ENCODE measurements at places on chromosomes 12 and 14.

- no peak for DNase-seq
These were observed 379.0 kb downstream of the CCER1 start for GRCh38 chr12:90575995-90576394.

GRCh38 chr12:90854136-90854689, 100.8 kb downstream of the CCER1 start:
- DNase-seq, result no peak

- DNase-seq, result no peak
These were observed 19.5 kb downstream of the ARL6IP4 start for GRCh38 chr12:122999986-123000420.

- DNase-seq, result no peak
These were observed 5.1 kb downstream of the P3H3 start for GRCh38 chr12:6833189-6833890.

GRCh38 chr14:96400495-96400894, 8.6 kb downstream of the AK7 start:
- DNase-seq, result no peak

GRCh38 chr12:118884226-118884625, 97.1 kb upstream of the SRRM4 start:
- DNase-seq, result no peak

- DNase-seq, result no peak
These were observed 7.5 kb downstream of the ITPR2 start for GRCh38 chr12:26825459-26826016.

GRCh38 chr14:75977582-75977943, 4.2 kb downstream of the TGFB3 start:
- no peak for DNase-seq

GRCh38 chr14:87615047-87615446, 377.9 kb downstream of the GALC start:
- DNase-seq, result no peak

- DNase-seq, result no peak
These were observed 19.3 kb upstream of the MDM2 start for GRCh38 chr12:68788554-68789143.

GRCh38 chr12:103851127-103851526, 10.1 kb upstream of the NT5DC3 start:
- DNase-seq, result no peak

DNA sequence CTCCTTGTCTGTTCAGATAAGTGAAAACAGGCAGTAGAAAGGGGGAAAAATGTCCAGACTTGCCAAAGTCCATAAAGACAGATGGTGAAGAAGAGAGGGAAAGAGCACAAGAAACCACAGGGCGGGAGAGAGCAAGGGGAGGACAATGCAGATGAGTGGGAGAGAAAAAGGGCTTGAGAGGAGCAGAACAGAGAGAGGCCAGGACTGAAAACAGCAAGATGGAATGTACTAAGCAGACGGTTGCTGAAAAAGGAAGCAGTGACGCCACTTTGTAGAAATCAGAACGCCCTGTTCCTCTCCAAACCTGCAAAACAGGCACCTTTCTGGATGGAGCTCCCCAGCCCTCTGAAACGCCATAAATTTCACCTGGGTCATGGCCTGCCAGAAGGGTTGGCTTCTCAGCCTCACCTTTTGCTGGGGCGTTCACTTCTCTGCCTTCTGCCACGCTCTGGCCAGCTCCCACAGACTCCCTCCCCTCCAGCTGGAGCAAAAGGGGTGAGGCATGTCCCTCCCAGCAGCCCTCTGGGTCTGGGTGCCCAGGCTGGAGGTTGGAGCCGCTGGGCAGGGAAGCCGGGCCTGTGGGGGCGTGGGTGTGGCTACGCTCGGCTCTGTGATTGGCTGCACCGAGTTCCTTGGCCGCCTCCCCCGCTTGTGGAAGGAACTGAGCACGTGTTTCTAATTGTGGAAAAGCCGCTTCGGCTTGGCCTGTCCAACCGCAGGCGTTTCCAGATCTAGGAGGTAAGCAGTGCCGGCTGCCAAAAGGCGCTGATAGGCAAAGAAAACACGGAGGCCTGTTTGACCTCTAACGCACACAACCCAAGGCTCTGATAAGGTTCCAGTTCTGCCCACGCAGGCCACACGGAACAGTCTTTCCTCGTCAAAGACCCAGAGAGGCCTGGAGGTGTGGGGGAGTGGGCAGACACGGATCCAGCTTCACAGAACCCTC, 29.3 kb downstream of the SLC7A8 start:
- no peak for DNase-seq

DNA sequence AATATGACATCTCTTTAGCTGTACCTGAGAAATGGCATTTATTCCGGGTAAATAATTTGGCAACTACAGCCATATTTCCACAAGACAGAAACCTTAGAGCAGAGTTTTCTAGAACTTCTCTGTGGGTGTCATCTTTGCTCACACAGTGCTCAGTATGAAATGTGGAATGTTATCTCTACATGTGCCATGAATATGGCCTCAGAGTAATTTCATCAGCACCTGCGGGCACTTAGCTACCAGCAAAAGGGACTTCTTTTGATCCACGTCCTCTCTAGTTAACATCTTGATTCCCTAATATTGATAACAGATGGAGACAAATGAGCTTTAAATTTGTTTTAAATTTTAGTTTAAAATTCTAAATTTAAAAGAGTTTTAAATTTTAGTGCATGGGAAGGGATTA, 2.9 kb upstream of the ATG14 start:
- DNase-seq, result no peak

DNA sequence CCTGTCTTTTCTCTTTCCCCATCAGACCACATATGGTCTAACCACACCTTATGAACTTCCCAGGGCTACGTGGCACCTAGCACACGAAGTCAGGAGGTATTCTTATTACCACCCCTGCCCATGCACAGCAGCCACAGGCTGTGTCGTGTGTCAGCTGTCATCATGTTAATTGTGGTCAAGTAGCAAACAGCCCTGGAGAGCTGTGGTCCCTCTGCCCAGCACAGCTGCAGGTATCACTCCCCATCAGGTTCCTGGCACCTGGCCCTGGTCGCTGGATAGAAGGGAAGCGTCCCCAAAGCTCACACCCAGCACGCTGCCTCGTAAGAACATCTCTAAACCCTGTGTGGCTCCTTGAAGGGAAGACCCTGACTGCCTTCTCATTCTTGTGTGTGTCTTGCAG, 45.4 kb downstream of the CLMN start:
- no peak for DNase-seq

DNA sequence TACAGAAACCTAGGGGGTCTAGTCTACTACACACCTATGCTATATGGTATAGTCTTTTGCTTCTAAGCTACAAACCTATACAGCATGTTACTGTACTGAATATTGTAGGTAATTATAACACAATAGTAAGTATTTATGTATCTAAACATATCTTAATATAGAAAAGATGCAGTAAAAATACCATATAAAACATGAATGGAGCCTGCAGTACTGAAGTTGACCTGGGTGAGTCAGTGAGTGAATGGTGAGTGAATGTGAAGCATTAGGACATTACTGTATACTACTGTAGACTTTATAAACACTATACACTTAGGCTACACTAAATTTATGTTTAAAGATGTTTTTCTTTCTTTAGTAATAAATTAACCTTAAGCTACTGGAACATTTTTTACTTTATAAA, 13.1 kb upstream of the ABCD2 start:
- no peak for DNase-seq

GRCh38 chr12:123094349-123095077, 56.4 kb downstream of the PITPNM2 start:
- no peak for DNase-seq

- DNase-seq, result no peak
These were observed 128.8 kb downstream of the PRKD1 start for GRCh38 chr14:29798811-29799210.

All from activated gamma-delta T cell treated with Interleukin-2 at 50 U/mL for 16 hours (primary cell).